Fibroblast of skin of right quadriceps (primary cell): ENCODE measurements at places on chromosomes 6 and 20.

DNA sequence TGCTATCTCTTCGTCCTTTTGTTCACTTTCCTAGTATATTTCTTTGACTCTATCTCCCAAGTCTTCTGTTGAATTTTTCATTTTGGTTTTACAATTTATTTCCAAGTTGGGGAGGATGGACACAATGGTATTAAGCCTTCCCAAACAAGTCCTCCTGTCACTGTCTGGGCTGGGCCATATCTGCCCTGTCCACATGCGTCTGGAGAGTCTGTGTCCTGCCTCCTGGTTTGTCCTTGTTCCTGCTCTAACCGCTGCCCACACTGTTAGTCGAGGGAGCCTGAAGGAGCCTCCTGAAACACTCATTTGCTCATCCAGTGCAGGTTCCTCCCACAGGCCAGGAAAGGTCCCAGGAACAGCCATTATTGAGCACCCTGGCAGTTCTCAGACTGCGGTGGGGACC, 17.1 kb downstream of the MYT1 start:
- no peak for DNase-seq

DNA sequence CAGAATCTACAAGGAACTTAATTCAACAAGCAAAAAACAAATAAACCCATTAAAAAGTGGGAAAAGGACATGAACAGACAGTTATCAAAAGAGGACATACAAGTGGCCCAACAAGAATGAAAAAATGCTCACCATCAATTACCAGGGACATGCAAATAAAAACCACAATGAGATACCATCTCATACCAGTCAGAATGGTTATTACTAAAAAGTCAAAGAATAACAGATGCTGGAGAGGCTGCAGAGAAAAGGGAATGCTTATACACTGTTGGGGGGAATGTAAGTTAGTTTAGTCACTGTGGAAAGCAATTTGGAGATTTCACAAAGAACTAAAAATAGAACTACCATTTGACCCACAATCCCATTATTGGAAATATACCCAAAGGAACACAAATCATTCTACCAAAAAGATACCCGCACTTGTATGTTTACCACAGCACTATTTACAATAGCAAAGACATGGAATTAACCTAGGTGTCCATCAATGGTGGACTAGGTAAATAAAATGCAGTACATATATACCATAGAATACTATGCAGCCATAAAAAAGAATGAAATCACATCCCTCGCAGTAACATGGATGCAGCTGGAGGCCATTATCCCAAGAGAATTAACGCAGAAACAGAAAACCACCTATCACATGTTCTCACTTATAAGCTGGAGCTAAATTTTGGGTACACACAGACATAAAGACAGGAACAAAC, 48.4 kb downstream of the RNGTT start:
- DNase-seq: peak; percentile 26

GRCh38 chr6:3753228-3753835, 1.8 kb upstream of the PXDC1 start:
- no peak for DNase-seq

- no peak for DNase-seq
These were observed 334.0 kb downstream of the THBS2 start for GRCh38 chr6:168919470-168920179.

DNA sequence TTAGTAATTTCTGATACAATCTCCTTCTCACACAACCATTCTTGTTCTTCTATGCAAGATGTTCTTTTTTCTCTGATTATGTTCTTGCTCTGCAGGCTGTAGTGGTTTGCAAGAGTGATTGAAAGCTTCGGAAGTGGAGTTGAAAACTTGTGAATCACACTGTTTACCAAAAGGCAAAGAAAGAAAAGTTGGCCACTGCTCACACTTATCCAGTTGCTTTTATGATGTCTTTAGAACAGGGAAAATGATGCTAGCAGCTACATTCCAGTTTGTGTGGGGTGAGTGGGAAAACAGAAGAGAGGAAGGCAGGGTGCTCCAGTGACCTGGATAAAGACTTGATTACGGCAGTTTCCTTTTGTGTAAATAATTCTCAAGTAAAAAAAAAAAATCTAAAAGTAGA, 583.3 kb downstream of the TENT5A start:
- DNase-seq: peak; percentile 42

DNA sequence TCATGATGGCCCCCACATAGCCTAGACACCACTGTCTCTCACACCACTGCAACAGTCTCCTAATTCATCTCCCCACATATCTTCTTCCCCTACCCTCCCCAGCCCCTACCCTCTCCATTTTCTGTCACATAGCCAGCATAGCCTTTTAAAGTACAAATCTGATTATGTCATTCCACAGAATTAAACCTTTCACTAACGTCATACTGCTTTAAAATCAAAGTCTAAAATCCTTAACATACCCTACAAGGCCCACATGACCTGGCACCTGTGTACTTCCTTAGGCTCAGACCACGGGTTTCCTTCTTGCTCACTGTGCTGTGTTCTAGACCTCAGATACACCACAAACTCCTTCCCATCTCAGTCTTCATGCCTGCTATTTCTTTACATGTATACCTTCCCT, 5.9 kb downstream of the OSTM1 start:
- no peak for DNase-seq

GRCh38 chr6:82720992-82721391, 344.6 kb downstream of the UBE3D start:
- DNase-seq: no peak
